Chondrocyte (in vitro differentiated cells): ENCODE measurements at places on chromosomes 2 and 18. TPM values are rescaled to one million over a fixed set of nuclear protein-coding genes. Genes with fewer than 3 reads are reported as not detected.

DNA sequence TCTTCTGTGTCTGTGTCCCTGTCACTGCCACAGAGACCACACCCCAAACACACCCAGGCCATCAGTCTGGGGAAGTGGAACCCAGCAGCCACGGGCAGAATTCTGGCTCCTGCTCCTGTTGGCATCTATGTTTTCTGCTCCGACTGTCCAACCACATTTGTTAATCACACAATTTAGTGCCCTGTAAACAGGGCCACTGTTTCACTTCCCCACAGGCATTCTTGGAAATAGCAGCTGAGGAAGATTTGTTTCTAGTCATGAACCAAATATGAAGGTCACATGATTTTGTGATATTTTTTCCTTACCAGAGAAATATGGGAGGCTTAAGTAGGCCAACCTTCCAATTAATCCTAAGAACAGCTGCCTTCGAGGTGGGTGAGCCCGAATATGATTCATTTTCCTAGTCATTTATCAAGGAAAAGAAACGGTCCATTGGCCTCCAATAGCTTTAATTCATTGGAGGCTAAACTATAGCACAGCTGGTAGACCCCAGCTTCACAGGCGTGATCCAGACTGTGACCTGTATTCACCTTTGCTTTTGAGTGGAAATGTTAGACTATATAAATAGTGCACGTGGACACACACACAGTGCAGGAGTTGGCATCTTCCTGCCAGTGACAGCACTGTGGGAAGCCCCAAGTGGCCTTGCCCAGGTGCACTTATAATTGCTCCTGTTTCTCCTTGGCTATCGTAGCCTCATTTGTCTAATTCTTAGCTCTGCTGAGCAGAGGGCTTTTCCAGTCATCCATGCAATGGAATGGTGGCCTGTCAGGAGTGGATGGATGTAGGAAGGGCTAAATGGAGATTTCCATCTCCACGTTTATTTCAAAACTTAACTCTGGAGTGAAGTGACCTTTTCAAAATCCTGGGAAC is 267.9 kb downstream of the LPIN1 start:
- H3K27me3 ChIP-seq = peaks cover 26% of the 10 kb centered on the region
- H3K4me1 ChIP-seq = no peaks in the 10 kb centered on the region
- no peak overlapping the region for H3K4me3 ChIP-seq
- no peak overlapping the region for H3K27ac ChIP-seq

DNA sequence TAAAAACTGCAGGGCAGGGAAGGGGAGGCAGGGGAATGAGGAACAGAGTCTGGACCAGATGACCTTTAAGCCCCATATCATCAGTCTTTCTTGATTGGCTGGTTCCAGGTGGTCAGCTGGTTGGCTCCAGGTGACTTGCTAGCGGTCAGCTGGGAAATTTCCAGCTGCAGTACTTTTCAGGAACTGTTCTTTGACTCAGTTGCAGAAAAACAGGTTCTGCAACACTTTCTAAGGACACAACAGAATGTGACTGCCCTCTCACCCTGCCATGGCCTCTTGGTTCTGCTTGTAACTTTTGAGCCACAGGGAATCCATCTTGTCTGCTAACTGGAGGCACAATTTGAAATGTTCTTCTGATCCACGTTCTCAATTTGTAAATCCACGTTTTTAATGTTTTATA is 278.3 kb upstream of the LRATD1 start:
- no peaks in the 10 kb centered on the region for H3K36me3 ChIP-seq
- no peak overlapping the region for H3K4me3 ChIP-seq
- peaks cover 1% of the 10 kb centered on the region for H3K27me3 ChIP-seq
- no peak for DNase-seq
- no peaks in the 10 kb centered on the region for H3K4me1 ChIP-seq

DNA sequence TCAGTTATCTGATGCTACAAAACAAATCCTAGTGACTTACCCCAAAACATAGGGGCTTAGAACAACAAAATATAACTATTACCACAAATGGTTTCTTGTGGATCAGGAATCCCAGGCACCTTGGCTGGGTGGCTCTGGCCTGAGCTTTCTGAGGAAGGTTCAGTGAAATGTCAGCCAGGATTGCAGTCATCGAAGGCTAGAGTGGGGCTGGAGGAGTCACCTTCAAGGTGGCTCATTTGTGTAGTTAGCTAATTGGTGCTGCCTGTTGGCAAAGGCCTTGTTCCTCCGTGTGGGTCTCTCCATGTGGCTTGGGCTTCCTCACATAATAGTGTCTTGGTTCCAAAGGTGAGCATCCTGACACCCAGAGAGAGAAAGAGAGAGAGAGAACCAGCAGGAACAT is 57.4 kb downstream of the COPS8 start:
- peak overlapping the region; percentile 58 for H3K27ac ChIP-seq
- H3K4me1 ChIP-seq = peaks cover 36% of the 10 kb centered on the region
- peaks cover 17% of the 10 kb centered on the region for H3K36me3 ChIP-seq
- H3K27me3 ChIP-seq = no peaks in the 10 kb centered on the region
- no peak for DNase-seq

DNA sequence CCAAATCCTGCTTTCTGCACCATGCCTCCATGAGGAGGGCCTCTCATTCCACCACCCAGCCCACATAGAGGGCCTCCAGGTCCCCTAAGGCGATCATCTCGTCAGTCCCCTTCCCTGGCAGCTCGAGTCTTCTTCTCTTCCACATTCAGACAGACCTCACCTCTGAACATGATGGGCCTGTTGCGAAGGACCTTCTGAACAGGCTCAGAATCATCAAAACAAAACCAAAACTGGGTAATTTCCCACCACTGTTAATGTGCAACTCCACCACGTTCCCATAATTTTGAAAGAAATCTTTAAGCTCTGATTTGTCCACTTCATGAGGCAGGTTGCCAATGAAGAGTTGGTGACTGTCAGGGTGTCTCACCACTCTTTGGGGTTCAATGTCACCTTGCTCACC is 20.4 kb downstream of the ZRANB3 start:
- DNase-seq = peak; percentile 47
- H3K4me1 ChIP-seq = peaks cover 7% of the 10 kb centered on the region
- H3K27me3 ChIP-seq = no peaks in the 10 kb centered on the region
- H3K27ac ChIP-seq = no peak overlapping the region
- peaks cover 3% of the 10 kb centered on the region for H3K36me3 ChIP-seq

DNA sequence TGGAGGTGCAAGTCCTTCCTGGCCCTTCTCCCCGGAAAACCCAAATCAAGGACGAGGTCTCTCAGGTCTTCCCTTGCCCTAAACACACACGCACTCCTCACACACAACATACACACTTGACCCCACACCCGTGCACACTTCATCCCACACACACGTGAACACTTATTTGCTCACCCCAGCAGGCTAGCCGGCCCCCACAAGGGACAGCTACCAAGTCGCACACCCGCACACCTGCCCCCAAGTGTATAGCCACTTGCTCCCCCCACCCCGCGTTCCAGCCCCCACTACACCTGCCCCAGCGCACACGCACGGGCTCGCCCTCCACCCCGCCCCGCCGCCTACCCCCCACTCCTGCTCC is 359 bp downstream of the TGFBRAP1 start:
- peak overlapping the region; percentile 82 for H3K4me3 ChIP-seq
- H3K27me3 ChIP-seq = no peaks in the 10 kb centered on the region
- DNase-seq = no peak
- peak overlapping the region; percentile 78 for H3K27ac ChIP-seq
- no peaks in the 10 kb centered on the region for H3K36me3 ChIP-seq

DNA sequence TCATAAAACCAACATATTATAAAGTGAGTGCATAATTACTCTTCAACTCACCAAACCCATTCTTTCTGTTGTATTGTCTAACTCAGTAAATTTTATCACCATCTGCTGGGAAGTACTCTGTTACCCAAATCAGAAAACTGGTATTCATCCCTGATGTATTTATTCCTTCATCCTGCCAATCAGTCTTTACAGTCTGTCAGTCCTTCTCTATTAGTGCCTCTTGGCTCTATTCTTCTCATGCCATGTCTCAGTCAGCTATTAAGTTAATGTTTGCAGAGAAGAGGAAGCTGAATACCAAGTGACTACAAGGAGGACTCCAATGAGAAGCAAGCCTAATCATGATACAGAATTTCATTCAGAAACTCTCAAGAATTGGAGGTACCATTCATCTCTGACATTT is 631.2 kb downstream of the CPS1 start:
- DNase-seq = no peak
- H3K27me3 ChIP-seq = peaks cover 11% of the 10 kb centered on the region
- no peaks in the 10 kb centered on the region for H3K36me3 ChIP-seq
- no peak overlapping the region for H3K27ac ChIP-seq
- no peaks in the 10 kb centered on the region for H3K4me1 ChIP-seq
- H3K4me3 ChIP-seq = no peak overlapping the region

- no peaks in the 10 kb centered on the region for H3K27me3 ChIP-seq
- no peaks in the 10 kb centered on the region for H3K36me3 ChIP-seq
- no peak overlapping the region for H3K4me3 ChIP-seq
- no peak overlapping the region for H3K27ac ChIP-seq
- peaks cover 3% of the 10 kb centered on the region for H3K4me1 ChIP-seq
- no peak for DNase-seq
Observed at GRCh38 chr2:25700221-25700660, 26.9 kb upstream of the DTNB start.

DNA sequence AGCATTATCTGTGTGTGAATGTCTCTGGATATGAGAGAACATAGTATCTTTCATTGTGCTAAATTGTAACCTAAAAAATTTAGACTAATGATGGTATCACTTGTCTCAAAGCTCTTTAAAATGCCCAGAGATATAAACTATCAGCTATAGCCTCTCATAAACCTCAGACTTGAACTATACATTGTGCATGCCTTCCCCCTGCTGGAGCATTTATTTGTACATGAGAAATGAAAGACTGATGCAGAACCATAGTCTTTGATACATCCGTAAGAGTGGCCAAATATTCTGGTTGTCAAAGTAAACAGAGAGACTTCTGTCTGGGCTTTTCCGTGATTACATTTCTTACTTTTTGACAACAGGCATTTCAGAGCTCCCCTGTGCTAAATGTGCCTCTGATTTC is 71.9 kb upstream of the CCDC68 start:
- no peak for DNase-seq
- no peak overlapping the region for H3K4me3 ChIP-seq
- no peaks in the 10 kb centered on the region for H3K4me1 ChIP-seq

- H3K27me3 ChIP-seq = peaks cover 16% of the 10 kb centered on the region
- no peaks in the 10 kb centered on the region for H3K4me1 ChIP-seq
- no peak overlapping the region for H3K4me3 ChIP-seq
- H3K36me3 ChIP-seq = no peaks in the 10 kb centered on the region
- peak; percentile 54 for DNase-seq
Observed at GRCh38 chr2:8622924-8623465, 58.9 kb upstream of the ID2 start.

- no peak overlapping the region for H3K4me3 ChIP-seq
- DNase-seq = no peak
- peaks cover 2% of the 10 kb centered on the region for H3K27me3 ChIP-seq
- H3K36me3 ChIP-seq = no peaks in the 10 kb centered on the region
Observed at GRCh38 chr2:78699696-78700095, 325.8 kb upstream of the REG3G start.

- H3K4me1 ChIP-seq = no peaks in the 10 kb centered on the region
- H3K36me3 ChIP-seq = peaks cover 2% of the 10 kb centered on the region
- no peak overlapping the region for H3K4me3 ChIP-seq
- H3K27ac ChIP-seq = no peak overlapping the region
Observed at GRCh38 chr2:105072039-105072438, 34.2 kb downstream of the MRPS9 start.

DNA sequence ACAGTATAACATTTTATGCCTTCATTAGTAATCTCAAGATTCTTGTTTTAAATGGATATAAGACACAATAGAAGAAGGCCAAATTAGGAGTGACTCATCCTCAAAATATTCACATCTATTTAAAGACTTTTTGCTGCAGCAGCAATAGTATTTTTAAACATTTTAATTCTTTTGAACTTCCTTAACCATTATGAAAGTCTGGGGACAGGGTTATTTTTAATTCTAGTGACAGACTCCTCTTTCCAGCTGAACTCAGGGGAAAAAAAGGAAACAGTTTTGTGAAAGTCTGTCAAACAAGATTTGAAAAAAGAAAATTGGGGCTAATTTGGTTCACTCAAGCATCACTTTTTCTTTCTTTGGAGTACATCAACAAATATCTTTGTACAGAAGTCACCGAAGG is 541.8 kb downstream of the NUP35 start:
- H3K36me3 ChIP-seq = no peaks in the 10 kb centered on the region
- peaks cover 2% of the 10 kb centered on the region for H3K27me3 ChIP-seq
- H3K4me1 ChIP-seq = peaks cover 12% of the 10 kb centered on the region

GRCh38 chr2:172947461-172948153 is 128.0 kb upstream of the MAP3K20 start:
- H3K4me3 ChIP-seq = peak overlapping the region; percentile 1
- no peaks in the 10 kb centered on the region for H3K36me3 ChIP-seq
- H3K27me3 ChIP-seq = no peaks in the 10 kb centered on the region

- no peak overlapping the region for H3K4me3 ChIP-seq
- no peaks in the 10 kb centered on the region for H3K36me3 ChIP-seq
- peaks cover 8% of the 10 kb centered on the region for H3K27me3 ChIP-seq
- H3K27ac ChIP-seq = no peak overlapping the region
- DNase-seq = no peak
Observed at GRCh38 chr2:18073601-18074000, 195.1 kb downstream of the KCNS3 start.

- H3K27me3 ChIP-seq = no peaks in the 10 kb centered on the region
- no peak overlapping the region for H3K4me3 ChIP-seq
- H3K27ac ChIP-seq = peak overlapping the region; percentile 62
- peaks cover 59% of the 10 kb centered on the region for H3K4me1 ChIP-seq
Observed at GRCh38 chr2:46845542-46846486, 69.8 kb downstream of the MCFD2 start.

DNA sequence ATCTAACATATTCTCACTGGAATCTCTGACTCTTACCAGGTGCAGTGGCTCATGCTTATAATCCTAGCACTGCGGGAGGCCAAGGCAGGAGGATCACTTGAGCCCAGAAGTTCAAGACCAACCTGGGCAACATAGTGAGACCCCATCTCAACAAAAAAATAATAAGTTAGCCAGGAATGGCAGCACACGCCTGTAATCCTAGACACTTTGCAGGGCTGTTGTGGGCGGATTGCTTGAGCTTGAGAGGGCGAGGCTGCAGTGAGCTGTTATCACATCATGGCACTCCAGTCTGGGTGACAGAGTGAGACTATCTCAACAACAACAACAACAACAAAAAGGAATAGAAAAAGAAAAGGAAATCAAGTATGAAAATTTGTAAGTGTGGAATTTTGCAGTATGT is 306.5 kb upstream of the CYP26B1 start:
- H3K4me3 ChIP-seq = no peak overlapping the region
- DNase-seq = no peak
- H3K36me3 ChIP-seq = no peaks in the 10 kb centered on the region
- H3K27ac ChIP-seq = no peak overlapping the region
- peaks cover 20% of the 10 kb centered on the region for H3K4me1 ChIP-seq

DSG2 gene
- 16.1 to 45.0 TPM (median 43.7 TPM) in 3 replicates for total RNA-seq

SH3RF3 gene
- 58.8 to 66.2 TPM (median 59.5 TPM) in 3 replicates for total RNA-seq

HYCC2 gene
- total RNA-seq = 12.0 to 18.0 TPM (median 13.4 TPM) in 3 replicates

MYO7B gene
- total RNA-seq = 0.02 to 0.31 TPM in 2 of 3 replicates, not detected in the other

CHRNA1 gene
- 0.30 to 1.3 TPM (median 0.38 TPM) in 3 replicates for total RNA-seq

FEV gene
- not detected in 3 replicates for total RNA-seq

POMC gene
- not detected in 3 replicates for total RNA-seq

TUBA3E gene
- not detected in 3 replicates for total RNA-seq

DUSP2 gene
- 0.31 to 1.3 TPM (median 1.1 TPM) in 3 replicates for total RNA-seq

ASB18 gene
- not detected in 3 replicates for total RNA-seq

ITPRIPL1 gene
- total RNA-seq = 0.63 to 3.2 TPM (median 2.8 TPM) in 3 replicates

IWS1 gene
- 32.4 to 41.8 TPM (median 37.4 TPM) in 3 replicates for total RNA-seq

NYAP2 gene
- 0.05 TPM in 1 of 3 replicates, not detected in the others for total RNA-seq
